Naive thymus-derived CD4-positive, alpha-beta T cell (primary cell): ENCODE measurements at places on chromosomes 5 and 9. TPM values are rescaled to one million over a fixed set of nuclear protein-coding genes. Genes with fewer than 3 reads are reported as not detected.

C1QTNF2 gene
- not detected for polyA plus RNA-seq

MEGF9 gene
- polyA plus RNA-seq = 3.9 TPM

CDC20B gene
- not detected for polyA plus RNA-seq

NUTM2G gene
- 0.29 TPM for polyA plus RNA-seq

BSPRY gene
- polyA plus RNA-seq = 0.48 TPM

ZNF484 gene
- 7.1 TPM for polyA plus RNA-seq

PCA3 gene
- polyA plus RNA-seq = not detected

CCDC192 gene
- polyA plus RNA-seq = not detected

KCTD16 gene
- polyA plus RNA-seq = not detected

FGF1 gene
- polyA plus RNA-seq = not detected

HSPB3 gene
- not detected for polyA plus RNA-seq

CRHBP gene
- not detected for polyA plus RNA-seq

PTGER4 gene
- 38.5 TPM for polyA plus RNA-seq

GPR150 gene
- polyA plus RNA-seq = 3.5 TPM

TOR4A gene
- polyA plus RNA-seq = not detected

SPINK13 gene
- not detected for polyA plus RNA-seq

EIF4E1B gene
- polyA plus RNA-seq = not detected

SLCO4C1 gene
- not detected for polyA plus RNA-seq

CATSPER3 gene
- 0.81 TPM for polyA plus RNA-seq

C9orf153 gene
- polyA plus RNA-seq = not detected

RHOBTB3 gene
- polyA plus RNA-seq = 4.6 TPM

PRR7 gene
- 11.7 TPM for polyA plus RNA-seq
